ENCODE measurements at places on chromosomes 5 and 9.

GRCh38 chr5:139377226-139377625, 5.9 kb downstream of the SLC23A1 start:
- DNase-seq = no peak

GRCh38 chr9:134421888-134422287, 95.6 kb downstream of the RXRA start:
- DNase-seq = no peak

DNA sequence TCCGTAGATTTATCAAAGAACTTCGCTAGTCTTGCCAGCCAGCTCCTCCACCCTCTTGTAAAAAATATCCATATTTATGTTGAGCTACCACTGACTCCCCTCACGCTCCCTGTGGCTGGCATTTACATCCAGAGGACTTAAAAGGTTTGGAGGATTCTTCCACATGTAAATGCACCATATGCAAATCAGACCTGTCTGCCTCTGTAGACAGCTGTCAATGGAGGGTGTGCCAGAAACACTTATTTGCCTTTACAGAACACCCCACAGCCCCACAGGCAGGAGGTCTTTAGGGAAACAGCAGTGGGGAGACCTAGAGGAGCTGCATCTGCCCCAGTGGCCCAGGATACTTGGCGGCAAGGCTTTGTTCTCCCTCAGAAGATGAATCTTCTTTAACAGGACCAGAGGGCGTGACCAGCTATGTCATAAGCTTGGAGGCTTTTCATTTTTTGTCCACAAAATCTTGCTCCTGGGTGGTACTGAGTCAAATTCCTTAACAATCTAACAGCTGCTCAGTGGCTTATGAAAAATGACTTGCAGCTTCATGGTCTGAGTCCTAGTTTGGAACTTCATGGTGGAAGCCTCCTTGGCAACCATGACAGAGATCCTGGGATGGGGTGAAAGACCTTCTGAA, 535.8 kb downstream of the EBF1 start:
- no peak for DNase-seq

DNA sequence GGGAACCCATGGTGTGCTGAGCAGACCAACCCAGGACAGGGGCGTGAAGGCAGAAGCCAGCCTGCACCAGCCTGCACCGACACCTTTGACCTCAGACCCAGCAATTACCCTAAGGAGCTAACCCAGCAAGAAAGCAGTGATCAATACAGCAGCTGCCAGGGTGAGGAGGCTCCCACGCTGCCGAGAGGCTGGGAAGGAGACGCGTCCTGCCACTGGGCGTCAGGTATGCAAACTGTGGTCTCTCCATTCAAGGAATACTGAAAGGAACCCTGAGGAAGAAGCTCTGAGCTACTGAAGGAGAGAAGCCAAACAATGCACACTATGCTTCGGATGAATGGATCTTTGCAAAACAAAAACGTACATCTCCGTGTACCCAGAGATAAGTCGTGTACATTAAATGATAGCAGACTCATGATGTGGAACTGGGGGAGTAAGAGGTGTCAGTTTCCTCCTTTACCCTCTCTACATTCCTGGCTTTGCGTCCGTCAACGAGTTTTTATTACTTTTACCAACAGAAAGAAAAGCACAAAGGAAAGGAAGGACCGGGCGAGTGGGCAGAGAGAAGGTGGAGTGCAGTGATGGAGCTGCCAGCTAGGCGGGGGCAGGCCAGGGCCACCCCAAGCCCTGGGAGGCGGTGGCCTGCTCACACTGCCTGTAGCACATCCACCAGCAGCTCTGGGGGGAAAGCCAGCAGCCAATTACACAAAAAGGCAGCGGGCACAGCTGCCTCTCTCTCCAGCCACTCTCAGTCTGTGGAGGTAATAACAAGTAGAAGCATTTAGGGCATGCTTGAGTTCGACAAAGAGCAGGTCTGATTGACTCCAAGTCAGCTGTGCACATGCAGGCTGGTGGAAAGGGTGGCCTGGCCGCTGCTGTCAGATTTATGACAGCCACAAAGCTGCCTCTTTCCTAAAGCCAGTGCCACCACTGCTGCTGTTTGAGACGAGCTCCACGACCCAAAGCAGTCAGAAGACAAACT, 29.3 kb downstream of the RASGEF1C start:
- no peak for DNase-seq

GRCh38 chr5:170611449-170612090, 107.8 kb downstream of the KCNIP1 start:
- DNase-seq = no peak

DNA sequence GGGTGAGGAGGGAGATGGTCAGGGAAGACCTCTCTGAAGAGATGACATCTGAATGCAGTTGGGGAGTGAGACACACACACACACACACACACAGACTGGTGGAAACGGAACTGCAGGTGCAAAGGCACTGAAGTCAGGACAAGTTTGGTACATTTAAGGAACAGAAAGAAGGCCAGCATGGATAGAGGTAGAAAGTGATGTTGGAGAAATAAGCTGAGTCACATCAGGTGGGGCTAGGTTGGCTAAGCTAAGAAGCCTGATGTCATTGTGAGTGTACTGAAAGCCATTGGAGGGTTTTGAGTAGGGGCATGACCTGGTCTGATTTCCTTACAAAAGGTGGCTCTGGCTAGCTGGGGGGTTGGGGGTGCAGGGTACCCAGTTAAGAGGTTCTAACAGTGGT, 3.1 kb downstream of the BSPRY start:
- no peak for DNase-seq

- no peak for DNase-seq
Observed at GRCh38 chr9:16594787-16595186, 275.7 kb downstream of the BNC2 start.

- DNase-seq = no peak
Observed at GRCh38 chr5:137316346-137316736, 182.8 kb downstream of the SPOCK1 start.

- no peak for DNase-seq
Observed at GRCh38 chr9:81604306-81605169, 84.8 kb downstream of the TLE1 start.

DNA sequence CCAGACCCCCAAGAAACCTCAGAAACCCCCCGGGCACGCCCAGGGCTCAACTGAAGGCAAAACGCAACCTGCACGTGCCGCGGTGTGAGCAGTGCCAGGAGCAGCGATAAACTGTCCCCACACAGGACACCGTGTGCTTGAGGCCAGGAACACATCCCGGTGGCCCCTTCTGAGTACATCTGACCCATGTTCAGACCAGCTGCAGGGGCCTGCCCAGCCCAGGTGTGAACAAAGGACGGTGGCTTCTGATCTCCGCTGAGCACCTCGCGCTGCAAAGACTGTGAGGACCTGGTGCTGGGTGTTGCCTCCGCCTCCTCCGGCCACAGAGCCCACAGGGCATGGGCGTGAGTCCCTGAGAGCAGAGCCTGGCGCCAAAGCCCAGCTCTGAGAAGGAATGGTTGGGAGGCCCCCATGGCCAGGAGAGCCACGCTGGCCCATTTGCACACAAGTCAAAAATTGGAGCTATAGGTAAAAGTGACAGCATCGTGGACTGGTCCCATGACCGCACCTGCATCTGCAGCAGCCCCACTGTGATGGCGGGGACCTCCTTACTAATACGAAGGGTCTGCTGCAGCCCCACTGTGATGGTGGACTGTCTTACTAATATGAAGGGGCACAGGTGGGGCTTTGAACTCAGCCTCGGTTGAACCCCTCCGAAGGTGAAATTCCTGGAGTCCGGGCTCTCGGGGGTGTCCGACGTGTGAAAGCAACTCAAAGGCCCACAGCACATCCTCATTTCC, 31.5 kb downstream of the NDUFS6 start:
- no peak for DNase-seq

DNA sequence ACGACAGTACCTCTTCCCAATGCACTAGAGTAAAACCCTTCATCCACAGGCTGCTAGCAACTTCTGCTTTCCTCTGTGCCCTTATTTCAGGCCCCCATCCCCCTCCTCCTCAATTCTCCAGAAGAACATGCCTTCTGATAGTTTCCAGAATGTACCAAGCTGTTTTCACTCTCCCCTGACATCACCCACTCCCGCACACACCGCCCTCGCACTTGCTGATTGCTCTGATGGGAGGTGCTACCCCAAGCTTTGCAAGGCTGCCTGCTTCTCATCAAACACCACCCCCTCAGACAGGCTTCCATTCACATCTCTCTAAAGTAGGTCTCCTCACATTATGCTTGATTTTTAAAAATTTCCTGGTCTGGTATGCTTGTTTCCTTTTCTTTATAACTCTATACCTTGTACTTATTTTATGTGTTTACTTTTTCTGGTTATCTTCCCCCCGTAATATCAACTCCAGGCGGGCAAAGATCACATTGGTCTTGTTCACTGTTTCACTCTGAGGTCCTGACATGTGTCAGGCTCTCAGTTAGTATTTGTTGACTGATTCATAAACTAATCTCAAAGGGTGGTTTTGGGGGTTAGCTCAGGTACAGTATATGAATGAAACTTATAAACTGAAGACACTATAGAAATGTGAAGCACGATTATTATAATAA, 91.0 kb upstream of the C9orf72 start:
- no peak for DNase-seq

DNA sequence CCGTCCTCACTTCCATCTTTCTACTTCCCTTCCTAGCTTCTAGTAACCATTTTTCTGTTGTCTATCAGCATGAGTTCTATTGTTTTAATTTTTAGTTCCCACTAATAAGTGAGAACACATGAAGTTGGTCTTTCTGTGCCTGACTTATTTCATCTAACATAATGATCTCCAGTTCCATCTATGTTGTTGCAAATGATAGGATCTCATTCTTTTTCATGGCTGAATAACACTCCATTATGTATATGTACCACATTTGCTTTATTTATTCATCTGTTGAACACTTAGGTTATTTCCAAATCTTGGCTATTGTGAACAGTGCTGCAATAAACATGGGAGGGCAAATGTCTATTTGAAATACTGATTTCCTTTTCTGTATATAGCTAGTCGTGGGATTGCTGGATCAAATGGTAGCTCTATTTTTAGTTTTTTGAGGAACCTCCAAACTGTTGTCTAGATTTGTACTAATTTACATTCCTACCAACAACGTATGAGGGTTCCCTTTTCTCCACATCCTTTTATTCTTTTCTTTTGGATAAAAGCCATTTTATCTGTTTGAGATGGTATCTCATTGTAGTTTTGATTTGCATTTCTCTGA, 50.3 kb downstream of the NSD1 start:
- no peak for DNase-seq

- DNase-seq = no peak
Observed at GRCh38 chr5:71862087-71862486, 143.0 kb downstream of the CARTPT start.

DNA sequence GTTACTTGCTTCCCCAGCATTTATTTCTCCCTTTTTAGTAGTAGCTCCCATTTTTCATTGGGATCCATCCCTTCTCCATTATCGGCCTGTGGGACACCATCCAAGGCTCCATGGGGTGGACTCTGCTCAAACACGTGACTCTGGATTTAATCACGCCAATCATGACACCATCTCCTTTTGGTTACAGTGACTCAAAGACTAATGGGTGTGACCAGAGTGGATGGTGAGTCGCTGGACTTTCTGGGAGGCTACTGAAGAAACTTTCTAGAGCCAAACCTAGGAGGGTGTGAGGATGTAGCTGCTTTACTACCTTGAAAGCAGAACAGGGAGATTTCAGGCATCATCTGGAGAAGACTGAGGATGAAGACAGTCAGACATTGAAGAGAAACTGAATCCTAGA, 93.1 kb downstream of the PJA2 start:
- DNase-seq = no peak

GRCh38 chr5:118017536-118017935, 970.8 kb downstream of the DTWD2 start:
- DNase-seq = no peak

DNA sequence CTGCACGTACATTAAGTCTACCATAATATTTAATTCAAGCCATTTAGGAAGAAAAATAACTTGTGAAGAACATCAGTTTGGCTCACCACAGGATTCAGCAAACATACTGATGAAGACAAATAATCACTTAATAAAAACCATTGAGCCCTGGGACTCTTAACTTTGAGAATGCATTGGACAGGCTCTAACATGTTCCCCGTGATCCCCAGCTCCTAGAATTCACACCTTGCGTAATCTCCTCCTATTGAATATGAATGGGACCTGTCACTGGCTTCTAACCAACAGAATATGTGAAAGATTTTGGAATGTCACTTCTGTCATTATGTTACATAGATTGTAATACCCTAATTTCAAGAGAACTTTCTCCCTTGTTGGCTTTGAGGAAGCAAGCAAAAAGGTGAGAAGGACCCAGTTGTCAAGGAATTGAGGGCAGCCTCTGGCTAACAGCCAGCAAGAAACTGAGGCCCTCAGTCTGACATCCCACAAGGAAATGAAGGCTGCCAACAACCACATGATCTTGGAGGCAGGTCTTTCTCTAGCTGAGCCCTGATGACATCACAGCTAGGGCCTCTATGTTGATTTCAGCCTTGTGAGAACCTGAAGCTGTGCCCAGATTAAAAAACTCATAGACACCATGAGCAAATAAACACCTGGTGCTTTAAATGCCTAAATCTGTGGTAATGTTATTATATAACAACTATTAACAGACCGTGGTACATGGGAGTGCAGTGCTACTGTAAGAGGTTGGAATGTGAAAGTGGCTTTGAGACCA, 433.2 kb downstream of the SEMA5A start:
- DNase-seq = no peak

DNA sequence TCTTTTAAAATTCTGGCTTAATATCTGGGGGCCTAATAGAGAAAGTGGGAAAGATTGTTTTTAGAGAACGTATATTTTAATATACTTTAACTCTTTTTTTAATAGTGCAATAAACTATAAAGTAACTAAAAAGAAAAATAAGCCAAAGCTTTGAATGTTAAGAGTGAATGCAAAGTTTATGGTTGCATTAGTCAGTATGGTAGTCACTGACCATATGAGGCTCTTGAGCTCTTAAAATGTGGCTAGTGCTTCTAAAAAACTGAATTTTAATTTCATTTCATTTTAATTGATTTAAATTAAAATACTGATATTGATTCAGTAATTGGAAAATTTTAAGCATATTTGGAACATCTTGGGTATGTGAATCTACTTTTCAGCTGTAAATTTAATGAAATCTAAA, 310.7 kb downstream of the PJA2 start:
- no peak for DNase-seq

GRCh38 chr9:129266536-129266935, 88.5 kb upstream of the IER5L start:
- no peak for DNase-seq

- no peak for DNase-seq
Observed at GRCh38 chr5:113202746-113203716, 226.4 kb downstream of the DCP2 start.

- no peak for DNase-seq
Observed at GRCh38 chr9:27427272-27427643, 96.8 kb upstream of the IFNK start.

DNA sequence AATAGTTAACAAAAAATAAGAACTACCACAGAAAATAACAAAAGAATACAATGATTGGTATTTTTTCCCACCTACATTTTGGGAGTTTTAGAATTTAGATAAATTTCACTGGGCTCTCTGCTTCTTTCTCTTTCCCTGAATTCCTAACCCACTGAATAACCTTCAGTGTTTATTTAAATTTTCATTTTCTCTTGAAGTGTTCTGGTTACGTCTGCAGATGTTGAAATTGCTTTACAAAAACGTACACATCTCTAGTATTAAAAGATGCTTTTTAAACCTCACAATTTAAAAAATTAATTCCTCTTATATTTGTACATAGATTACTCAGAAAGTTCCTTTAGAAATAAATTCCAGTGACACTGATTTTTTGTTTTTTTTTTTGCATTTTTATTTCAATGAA, 158.7 kb upstream of the TUT7 start:
- DNase-seq = no peak

Measured in stimulated activated CD4-positive, alpha-beta T cell treated with anti-CD3 and anti-CD28 coated beads, Interleukin-15, amount 100 ng/mL, for 1 hour (primary cell).